ENCODE measurements at places on chromosomes 7 and 10. TPM values are rescaled to one million over a fixed set of nuclear protein-coding genes. Genes with fewer than 3 reads are reported as not detected.

DNA sequence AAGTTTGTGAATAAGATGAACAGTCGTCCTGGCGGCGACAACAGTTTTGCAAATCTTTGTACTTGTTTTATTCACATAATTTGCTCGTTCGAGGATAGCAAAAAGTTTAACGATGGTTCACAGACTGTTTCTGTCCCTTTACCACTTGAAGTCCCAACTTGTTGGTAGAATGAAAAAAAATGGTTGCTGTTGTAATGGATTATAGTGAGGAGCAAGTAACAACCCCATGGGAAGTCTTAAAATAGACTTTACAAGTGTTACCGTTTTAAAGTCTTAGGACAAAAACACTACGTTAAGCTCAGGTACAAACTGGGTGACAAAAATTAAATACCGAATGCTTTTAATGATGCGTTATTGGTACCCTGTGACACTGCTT, 589 bp downstream of the LSM8 start:
- peak overlapping the region; percentile 96 for H3K4me3 ChIP-seq
- peak overlapping the region; percentile 95 for H3K27ac ChIP-seq
- peaks cover 13% of the 10 kb centered on the region for H3K4me1 ChIP-seq
- H3K36me3 ChIP-seq = peaks cover 15% of the 10 kb centered on the region
- no peak for DNase-seq

GRCh38 chr7:34659472-34660075, 1.6 kb downstream of the NPSR1 start:
- H3K4me1 ChIP-seq = peaks cover 4% of the 10 kb centered on the region
- H3K27me3 ChIP-seq = no peaks in the 10 kb centered on the region
- H3K4me3 ChIP-seq = no peak overlapping the region
- DNase-seq = no peak

GRCh38 chr7:25087855-25088254, 37.2 kb downstream of the CYCS start:
- H3K4me3 ChIP-seq = no peak overlapping the region
- no peak for DNase-seq
- H3K27me3 ChIP-seq = no peaks in the 10 kb centered on the region
- H3K4me1 ChIP-seq = no peaks in the 10 kb centered on the region
- no peak overlapping the region for H3K27ac ChIP-seq
- H3K36me3 ChIP-seq = no peaks in the 10 kb centered on the region

DNA sequence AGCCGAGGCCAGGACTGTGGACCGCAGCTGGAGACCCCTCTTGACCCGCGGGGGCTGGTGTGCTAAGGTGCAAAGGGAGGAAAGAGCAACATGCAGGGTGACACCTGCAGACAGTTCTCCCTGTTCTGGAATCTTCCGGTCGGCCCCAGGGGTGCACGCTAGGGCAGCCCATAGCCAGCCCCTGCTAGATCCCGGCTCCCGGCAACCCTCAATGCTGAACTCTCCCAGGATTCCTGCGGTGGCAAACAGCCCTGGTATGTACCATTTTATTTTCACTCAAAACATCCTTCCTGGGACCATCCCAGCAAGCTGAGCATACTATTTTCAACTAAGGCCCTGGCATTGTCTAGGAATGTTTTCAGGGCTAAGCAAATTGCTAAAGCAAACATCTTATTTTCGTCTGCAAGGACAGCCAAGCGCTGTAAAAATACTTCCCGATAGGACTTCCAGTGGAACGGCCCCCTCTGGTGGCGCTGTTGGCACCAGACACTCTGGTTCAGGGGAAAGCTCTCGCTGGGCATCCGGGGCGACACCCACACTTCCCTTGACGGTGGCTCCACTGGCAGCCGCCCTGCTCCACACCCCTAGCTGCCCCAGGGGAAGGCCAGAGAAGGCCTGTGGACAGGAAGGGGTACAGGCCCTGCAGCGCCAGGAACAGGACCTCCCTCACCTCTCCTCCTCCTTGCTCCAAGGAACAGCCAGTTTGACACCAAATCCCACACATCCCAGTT, 99.4 kb downstream of the CTBP2 start:
- peaks cover 94% of the 10 kb centered on the region for H3K4me1 ChIP-seq
- peak; percentile 89 for DNase-seq
- H3K27ac ChIP-seq = peak overlapping the region; percentile 80

The CALML5 gene
- total RNA-seq = not detected

GRCh38 chr7:87797395-87797794, 78.8 kb downstream of the SLC25A40 start:
- H3K4me1 ChIP-seq = peaks cover 2% of the 10 kb centered on the region
- DNase-seq = no peak
- H3K27ac ChIP-seq = no peak overlapping the region
- no peaks in the 10 kb centered on the region for H3K27me3 ChIP-seq
- no peaks in the 10 kb centered on the region for H3K36me3 ChIP-seq

DNA sequence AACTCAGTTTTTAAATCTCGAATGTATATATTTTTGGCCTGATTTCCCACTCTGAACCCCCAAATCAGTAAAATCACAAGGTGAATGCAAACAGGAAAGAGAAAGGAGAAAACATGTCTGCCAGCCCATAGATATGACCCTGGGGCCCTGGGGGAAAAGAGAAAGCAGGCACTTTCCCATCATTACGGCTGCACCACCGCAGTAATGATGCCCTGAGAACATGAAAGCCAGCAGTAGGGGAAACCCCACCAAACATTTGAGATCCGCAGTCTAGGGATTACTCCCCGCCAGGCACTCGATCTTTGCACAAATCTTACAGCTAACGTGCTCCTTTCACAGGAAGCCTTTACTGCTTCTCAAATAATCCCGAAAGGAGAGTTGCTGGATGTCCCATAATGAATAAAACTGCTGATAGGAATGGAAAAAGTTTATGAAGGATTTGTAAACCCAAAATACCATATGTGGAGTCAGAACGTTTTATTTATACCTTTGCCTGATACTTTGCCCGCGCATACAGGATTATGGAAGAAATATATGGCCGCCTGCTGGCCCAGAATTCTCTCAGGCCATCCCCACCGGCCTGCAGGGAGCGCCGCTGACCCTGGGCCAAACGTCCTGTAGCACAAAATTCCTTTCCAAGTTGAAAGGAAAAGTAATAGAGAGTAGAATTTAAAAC, 180.0 kb upstream of the INHBA start:
- no peak overlapping the region for H3K4me3 ChIP-seq
- H3K27ac ChIP-seq = no peak overlapping the region
- H3K27me3 ChIP-seq = no peaks in the 10 kb centered on the region
- no peak for DNase-seq

DNA sequence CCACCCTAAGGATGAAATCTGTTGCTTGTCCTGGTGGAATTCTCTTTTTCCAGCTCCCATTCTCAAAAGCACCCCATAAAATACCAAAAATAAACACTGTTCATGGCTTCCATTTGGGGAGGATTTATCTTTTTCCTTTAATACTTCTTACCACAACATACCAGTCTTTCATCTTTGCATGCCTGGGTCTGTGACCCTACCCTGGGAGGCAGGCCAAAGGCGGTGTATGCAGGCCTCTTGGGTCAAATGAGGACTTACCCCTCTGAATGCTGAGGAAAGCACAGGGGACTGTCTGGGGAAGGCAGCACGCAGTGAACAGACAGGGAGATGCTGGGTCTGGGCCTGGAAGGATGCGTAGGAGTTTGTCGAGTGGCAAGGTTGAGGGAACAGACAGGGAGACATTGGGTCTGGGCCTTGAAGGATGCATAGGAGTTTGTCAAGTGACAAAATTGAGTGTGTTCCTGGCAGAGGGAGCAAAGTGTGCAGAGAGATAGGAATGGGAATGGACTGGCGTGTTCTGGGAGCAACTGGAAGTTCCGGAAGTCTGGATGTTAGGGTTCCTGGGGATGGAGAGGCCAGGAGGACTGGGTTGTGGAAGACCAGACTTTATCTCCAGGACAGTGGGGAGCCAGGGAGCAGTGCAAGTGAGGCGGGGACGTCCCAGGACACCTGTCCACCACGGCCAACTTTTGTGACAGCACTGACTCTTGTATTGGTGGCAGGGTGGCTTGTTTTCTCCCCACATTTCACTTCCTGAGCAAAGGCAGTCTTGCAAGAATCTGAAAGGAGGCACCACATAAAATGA, 40.8 kb downstream of the MYL10 start:
- H3K27ac ChIP-seq = no peak overlapping the region
- no peak for DNase-seq
- peaks cover 25% of the 10 kb centered on the region for H3K4me1 ChIP-seq
- no peaks in the 10 kb centered on the region for H3K27me3 ChIP-seq
- no peaks in the 10 kb centered on the region for H3K36me3 ChIP-seq

The TRIM4 gene
- 20.9 TPM for total RNA-seq

The ARHGAP22 gene
- 3.4 TPM for total RNA-seq

The INPP5F gene
- total RNA-seq = 14.5 TPM

DNA sequence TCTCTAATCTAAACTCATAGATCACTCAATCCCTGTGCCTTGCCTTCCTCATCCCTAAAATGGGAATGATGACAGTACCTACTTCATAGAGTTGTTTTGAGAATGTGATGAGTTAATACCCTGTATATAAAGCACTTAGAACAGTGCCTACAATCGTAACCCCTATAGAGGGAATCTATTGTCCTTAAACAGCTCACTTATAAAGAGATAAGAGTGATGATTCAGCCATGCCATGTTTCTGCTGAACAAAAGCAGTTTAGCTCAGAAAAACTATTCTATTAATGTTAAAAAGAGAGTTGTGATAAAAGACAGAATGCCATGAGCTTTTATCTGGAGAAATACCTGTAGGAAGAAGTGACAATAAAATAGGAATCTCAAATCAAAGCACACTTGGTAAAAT, 63.6 kb downstream of the CUBN start:
- no peaks in the 10 kb centered on the region for H3K27me3 ChIP-seq
- no peaks in the 10 kb centered on the region for H3K4me1 ChIP-seq
- no peaks in the 10 kb centered on the region for H3K36me3 ChIP-seq
- no peak for DNase-seq
- no peak overlapping the region for H3K4me3 ChIP-seq
- H3K27ac ChIP-seq = no peak overlapping the region

The MLXIPL gene
- total RNA-seq = 34.8 TPM

The TFEC gene
- 3.0 TPM for total RNA-seq

GRCh38 chr10:44960482-44961229, 1.1 kb downstream of the RASSF4 start:
- H3K36me3 ChIP-seq = no peaks in the 10 kb centered on the region
- H3K27me3 ChIP-seq = no peaks in the 10 kb centered on the region
- DNase-seq = no peak
- H3K4me3 ChIP-seq = peak overlapping the region; percentile 60
- H3K27ac ChIP-seq = peak overlapping the region; percentile 89

DNA sequence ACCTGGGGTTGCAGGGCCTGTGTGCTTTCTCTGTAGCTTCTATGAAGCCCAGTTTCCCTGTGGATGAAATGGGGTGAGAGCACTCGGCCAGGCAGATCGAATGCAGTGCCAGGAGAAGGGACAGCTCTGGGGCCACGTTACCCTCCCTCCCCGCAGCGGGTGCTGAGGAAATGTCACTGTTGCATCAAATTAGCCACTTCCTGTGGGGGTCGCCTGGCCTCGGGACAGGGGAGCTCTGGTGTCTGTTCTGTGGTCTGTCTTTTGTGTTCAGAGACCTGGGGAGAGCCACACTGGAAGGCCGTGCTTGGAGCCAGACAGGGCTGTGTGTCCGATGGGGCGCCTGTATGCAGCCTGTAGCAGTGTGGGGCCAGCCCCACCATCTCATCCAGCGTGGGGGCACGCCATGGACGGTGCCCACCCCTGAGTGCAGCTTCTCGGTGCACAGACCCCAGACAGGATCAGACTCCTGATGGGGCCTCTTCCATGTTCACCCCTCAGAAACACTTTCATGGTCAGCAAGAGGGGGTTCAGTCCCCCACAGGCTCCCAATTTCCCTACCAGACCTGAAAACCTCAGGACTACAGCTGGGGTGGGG, 13.6 kb downstream of the TTYH3 start:
- no peak overlapping the region for H3K4me3 ChIP-seq
- no peak overlapping the region for H3K27ac ChIP-seq
- H3K4me1 ChIP-seq = peaks cover 28% of the 10 kb centered on the region
- H3K27me3 ChIP-seq = no peaks in the 10 kb centered on the region
- no peak for DNase-seq

- H3K27ac ChIP-seq = no peak overlapping the region
- no peak for DNase-seq
- no peaks in the 10 kb centered on the region for H3K36me3 ChIP-seq
- H3K27me3 ChIP-seq = no peaks in the 10 kb centered on the region
- no peaks in the 10 kb centered on the region for H3K4me1 ChIP-seq
Observed at GRCh38 chr7:111290419-111290818, 199.5 kb downstream of the LRRN3 start.

DNA sequence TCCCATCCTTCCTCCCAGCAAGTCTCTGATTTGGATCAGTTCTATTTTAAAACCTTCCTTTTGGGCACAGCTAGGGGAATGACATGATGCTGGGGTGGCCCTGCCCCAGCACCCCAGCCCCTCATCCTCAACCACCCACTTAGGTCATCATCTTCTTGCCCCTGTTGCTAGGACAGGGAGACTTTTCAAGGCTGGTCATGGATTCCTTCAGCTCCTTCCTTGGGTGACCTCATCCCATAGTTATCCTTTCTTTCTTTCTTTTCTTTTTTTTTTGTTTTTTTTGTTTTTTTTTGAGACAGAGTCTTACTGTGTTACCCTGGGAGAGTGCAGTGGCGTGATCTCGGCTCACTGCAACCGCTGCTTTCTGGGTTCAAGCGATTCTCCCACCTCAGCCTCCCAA, 127.2 kb downstream of the WDFY4 start:
- no peak overlapping the region for H3K4me3 ChIP-seq
- DNase-seq = no peak
- H3K4me1 ChIP-seq = no peaks in the 10 kb centered on the region
- no peak overlapping the region for H3K27ac ChIP-seq
- no peaks in the 10 kb centered on the region for H3K27me3 ChIP-seq
- no peaks in the 10 kb centered on the region for H3K36me3 ChIP-seq

DNA sequence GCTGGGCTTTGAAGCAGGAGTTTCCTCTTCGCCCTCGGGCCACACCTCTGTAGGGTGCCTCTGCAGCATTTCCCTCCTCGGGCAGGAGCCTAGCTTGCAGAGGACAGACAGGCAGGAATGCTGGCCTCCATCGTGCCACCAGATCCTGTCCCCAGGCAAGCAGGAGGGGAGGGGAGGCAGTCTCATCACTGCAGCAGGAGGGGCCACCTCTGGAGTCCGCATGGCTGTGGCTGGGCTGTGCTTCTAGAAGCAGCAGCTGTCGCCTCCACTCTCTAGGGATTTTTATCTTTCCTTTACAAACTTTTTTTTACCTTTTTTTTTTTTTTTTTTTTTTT, 181.4 kb downstream of the CUX1 start:
- H3K27me3 ChIP-seq = no peaks in the 10 kb centered on the region
- DNase-seq = no peak
- no peaks in the 10 kb centered on the region for H3K4me1 ChIP-seq
- H3K36me3 ChIP-seq = no peaks in the 10 kb centered on the region
- no peak overlapping the region for H3K27ac ChIP-seq
- no peak overlapping the region for H3K4me3 ChIP-seq

- no peaks in the 10 kb centered on the region for H3K36me3 ChIP-seq
- no peak overlapping the region for H3K4me3 ChIP-seq
- no peaks in the 10 kb centered on the region for H3K27me3 ChIP-seq
- no peaks in the 10 kb centered on the region for H3K4me1 ChIP-seq
Observed at GRCh38 chr7:127983804-127984332, 47.4 kb downstream of the LRRC4 start.

Data from transverse colon (tissue), 4 donors.